ENCODE measurements at places on chromosomes 4 and X. TPM values are rescaled to one million over a fixed set of nuclear protein-coding genes. Genes with fewer than 3 reads are reported as not detected.

Gene CXCL3
- not detected for total RNA-seq

Gene VEGFD
- total RNA-seq: not detected

Gene FDCSP
- not detected for total RNA-seq

Gene CYP4V2
- total RNA-seq: 15.0 TPM

Gene HERC5
- total RNA-seq: 1.6 TPM

Gene PHKA2
- 42.6 TPM for total RNA-seq

Gene GSTCD
- 36.3 TPM for total RNA-seq

Gene KIF4A
- 4.1 TPM for total RNA-seq

Gene CT47B1
- not detected for total RNA-seq

Gene NLGN4X
- 63.2 TPM for total RNA-seq

Gene CCDC158
- 6.9 TPM for total RNA-seq

Gene ITM2A
- 39.1 TPM for total RNA-seq

Gene INTU
- 53.5 TPM for total RNA-seq

Gene IL3RA
- total RNA-seq: 1.6 TPM

Gene NSG1
- 220 TPM for total RNA-seq

Gene CTAG1B
- total RNA-seq: not detected

Gene TCEAL7
- 41.0 TPM for total RNA-seq

Gene HHIP
- total RNA-seq: 2.5 TPM

Gene CLCN5
- 3.4 TPM for total RNA-seq

Gene LINC00632
- 192 TPM for total RNA-seq

Gene MEPE
- total RNA-seq: not detected

Gene MAGEA9B
- not detected for total RNA-seq

Gene BRS3
- total RNA-seq: not detected

Gene TRIM2
- 900 TPM for total RNA-seq

Gene AADAT
- total RNA-seq: 32.9 TPM

Gene UGT2B7
- not detected for total RNA-seq

Gene OTUD6A
- not detected for total RNA-seq

Gene SMR3B
- not detected for total RNA-seq

Gene USP17L17
- total RNA-seq: not detected

Gene STOX2
- total RNA-seq: 48.5 TPM

Gene NMU
- total RNA-seq: 2.2 TPM

Gene CFAP299
- total RNA-seq: 1.9 TPM

Gene MAGEC3
- 0.63 TPM for total RNA-seq

Gene GABRG1
- total RNA-seq: 24.7 TPM

Gene HPGDS
- 1.3 TPM for total RNA-seq

Gene TBL1X
- 5.6 TPM for total RNA-seq

Gene SCRG1
- 3.1 TPM for total RNA-seq

Gene CLDN34
- total RNA-seq: not detected

Gene ESX1
- total RNA-seq: not detected

Gene LONRF3
- total RNA-seq: 2.5 TPM

Gene RAB28
- total RNA-seq: 26.3 TPM
